ENCODE measurements at places on chromosomes 4 and X. TPM values are rescaled to one million over a fixed set of nuclear protein-coding genes. Genes with fewer than 3 reads are reported as not detected.

GSPT2 gene
- 8.8 TPM for total RNA-seq

COL25A1 gene
- total RNA-seq: not detected

MGAT4D gene
- total RNA-seq: not detected

ARMCX4 gene
- total RNA-seq: 0.71 TPM

C4orf50 gene
- not detected for total RNA-seq

GAGE1 gene
- not detected for total RNA-seq

MSANTD1 gene
- total RNA-seq: 0.06 TPM

TRAM1L1 gene
- total RNA-seq: 0.49 TPM

CYTL1 gene
- not detected for total RNA-seq

DRD5 gene
- not detected for total RNA-seq

MAGEH1 gene
- 7.3 TPM for total RNA-seq

SHISA3 gene
- not detected for total RNA-seq

GAGE13 gene
- not detected for total RNA-seq

GRPR gene
- not detected for total RNA-seq

CCNQ gene
- 62.7 TPM for total RNA-seq

GYPE gene
- not detected for total RNA-seq
